ENCODE measurements at places on chromosomes 2 and 18.

DNA sequence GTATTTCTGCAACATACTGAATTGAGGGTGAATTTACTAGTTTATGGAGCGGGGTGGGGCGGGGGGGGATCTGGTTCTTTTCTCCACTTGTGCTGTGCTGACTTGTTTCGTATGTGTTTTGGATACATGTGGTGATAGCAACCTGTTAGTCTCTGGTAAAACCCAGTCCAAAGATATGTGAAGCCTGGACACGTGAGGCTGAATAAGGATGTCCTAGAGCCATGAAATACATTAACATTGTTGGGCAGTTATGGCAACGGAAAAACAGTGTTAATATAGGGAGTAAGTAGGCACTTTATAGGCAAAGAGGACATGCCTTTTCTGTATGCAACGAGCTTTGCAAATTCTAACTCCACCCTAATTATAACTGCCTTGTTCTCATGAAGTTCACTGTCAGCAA lies 42.1 kb upstream of the NEMP2 start:
- DNase-seq, result no peak

- DNase-seq, result no peak
Observed at GRCh38 chr2:30262716-30263309, 31.5 kb downstream of the LBH start.

GRCh38 chr2:158221063-158222020 lies 119.7 kb downstream of the UPP2 start:
- DNase-seq, result no peak

GRCh38 chr2:3236300-3237045 lies 141.1 kb downstream of the EIPR1 start:
- no peak for DNase-seq

- DNase-seq, result no peak
Observed at GRCh38 chr2:113057117-113057516, 1.9 kb upstream of the IL36RN start.

- no peak for DNase-seq
Observed at GRCh38 chr18:59675346-59675745, 21.9 kb downstream of the CCBE1 start.

DNA sequence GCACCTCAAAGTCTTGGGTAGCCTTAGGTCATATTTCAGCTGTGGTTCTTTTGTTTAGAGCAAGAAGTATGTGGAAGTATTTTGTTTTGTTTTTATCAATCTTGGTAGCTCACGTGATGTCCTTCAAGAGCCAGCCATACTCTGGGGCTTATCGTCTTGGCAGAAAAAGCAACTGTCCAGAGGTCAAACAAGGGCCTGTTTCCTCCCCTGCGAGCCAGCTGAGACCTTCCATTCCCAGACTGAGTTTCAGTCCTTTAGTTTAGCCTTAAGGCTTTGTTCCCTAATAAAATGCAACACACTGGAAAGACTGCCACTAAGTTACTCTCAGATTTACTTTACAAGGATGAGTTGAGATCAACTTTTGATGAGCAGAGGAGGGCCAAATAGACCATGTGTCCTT lies 63.5 kb downstream of the TXNL1 start:
- DNase-seq, result no peak

DNA sequence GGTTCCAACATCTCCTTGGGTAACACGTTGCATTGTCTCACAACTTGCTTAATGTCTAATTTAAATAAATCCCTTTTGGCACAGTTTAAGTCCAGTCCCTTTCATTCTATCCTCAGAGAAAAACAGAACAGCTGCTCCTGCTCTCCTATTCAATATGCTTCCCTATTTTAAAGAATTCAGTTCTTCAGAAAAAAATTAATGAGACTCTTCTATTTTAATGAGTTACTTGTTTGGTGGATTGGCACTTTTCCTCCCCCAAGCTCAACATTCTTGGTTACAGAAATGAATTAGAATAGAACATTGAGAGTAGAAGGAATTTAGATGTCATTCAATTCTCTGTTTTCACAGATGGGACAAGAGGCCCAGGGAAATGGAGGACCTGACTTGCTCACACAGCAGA lies 116.9 kb upstream of the ATP8B1 start:
- DNase-seq, result no peak

DNA sequence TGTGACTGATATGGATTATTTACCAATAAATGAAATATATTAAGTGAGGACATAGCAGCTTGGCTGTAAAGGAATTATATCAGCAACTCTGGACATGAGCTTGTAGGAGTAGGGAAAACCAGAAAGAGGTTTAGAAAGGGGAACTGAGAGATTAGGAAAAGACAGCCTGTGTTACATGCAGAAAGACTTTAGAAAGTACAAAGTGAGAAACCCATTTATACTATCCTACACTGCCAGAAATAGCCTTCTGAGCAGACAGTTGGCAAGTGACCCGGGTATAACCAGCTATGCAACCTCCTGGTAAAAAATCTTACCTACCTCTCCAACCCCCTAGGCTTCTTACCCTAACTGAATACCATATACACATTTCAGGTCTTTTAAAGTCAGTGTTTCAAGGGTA lies 134.1 kb downstream of the ANKRD44 start:
- no peak for DNase-seq

DNA sequence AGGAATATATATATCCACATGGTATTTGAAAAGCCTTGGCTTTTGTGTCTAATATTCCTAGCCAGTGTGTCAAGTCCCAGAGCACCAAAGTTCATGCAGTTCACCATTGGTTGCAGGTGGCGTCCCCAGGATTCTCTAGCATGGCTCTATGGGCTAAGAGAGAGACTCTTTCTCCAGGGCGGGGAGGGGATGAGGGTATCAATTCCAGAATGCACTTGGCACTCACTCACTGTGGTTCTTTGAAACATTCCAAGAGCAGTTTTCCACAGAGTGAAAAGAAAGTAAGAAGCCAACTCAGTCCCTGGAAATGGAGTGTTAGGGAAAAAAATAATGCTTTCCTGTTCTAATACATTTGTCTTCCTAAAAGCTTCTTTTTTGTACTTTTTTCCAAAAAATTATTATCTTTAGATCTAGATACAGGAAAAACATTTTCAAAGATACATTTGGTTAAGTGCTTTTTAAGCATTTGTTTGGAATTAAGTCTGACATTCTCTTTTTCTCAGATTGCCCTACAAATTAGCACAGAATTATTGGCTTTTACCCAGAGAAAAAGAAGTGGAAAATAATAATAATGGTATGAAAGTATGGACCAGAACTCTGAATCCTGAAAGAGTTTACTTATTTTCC lies 239.9 kb downstream of the PAX3 start:
- no peak for DNase-seq

DNA sequence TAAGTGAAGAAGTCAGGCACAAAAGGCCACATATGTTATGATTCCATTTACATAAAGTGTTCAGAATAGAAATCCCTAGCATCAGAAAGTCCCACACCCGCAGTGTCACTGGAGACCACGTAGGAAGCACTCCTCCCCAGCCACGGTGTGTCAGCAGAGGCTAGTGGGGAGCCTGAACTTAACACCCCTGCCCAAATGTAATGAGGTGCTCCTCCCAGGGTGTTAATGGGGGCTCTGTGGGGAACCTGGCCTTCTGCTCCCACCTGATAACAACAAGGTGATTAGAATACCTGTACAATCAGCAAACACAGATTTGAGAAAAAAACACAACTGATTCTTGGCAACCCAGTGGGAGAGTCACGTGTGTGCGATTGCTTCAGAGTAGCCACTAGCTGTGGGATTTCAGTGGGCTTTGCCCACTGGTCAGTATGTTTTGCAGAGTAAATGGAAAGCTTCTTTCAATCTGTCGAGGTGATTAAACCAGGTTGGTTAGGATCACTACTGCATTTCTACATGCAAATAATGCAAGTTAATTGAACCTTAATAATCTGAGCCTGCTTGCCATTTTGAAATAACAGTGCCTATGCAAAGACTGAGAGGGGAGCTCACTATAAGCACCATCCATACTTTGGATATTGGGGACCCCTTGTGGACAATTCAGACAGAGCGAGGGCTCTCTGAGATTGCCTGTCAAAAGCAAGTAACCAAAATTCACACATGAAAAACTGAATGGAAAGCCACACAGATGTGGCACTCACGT lies 20.6 kb upstream of the ATRAID start:
- DNase-seq, result peak; percentile 77

DNA sequence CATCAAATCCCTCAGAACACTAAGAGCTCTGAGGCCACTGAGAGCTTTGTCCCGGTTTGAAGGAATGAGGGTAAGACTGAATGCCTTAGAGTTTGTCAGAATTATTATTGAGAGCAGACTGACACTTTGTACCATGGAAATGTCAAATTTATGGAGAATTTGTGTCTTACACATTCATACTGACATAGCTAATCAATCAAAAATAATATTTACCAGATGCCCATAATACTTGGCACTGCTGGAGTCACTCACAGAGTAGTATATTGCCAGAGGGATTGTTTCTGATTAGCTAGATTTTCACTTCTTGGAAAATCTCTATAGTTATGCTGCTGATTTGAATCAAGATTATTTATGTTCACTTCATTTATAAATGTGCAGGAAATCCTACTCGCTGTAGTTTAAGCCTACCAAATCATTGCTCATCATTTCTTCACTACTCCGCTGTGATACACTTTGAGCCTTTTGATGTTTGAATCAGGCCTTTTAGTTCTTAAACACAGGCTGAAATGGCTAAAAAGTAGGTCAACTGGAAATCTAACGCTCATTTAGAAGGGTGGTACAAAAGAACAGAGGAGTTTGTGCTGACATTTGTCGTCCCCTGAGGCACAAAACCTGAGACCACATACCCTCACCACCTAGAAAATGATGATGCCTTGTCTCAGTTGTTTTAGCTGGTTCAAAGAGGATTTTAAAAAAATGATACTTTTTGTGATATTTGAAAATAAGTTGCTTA lies 96.1 kb upstream of the CSRNP3 start:
- no peak for DNase-seq
